Stimulated activated naive B cell treated with anti-CD40 and anti-IgM and Interleukin-4, amounts not matched to agents 10 μg/mL and 1 μg/mL and 100 μg/mL, for 72 hours (primary cell): ENCODE measurements at places on chromosomes 4 and X.

DNA sequence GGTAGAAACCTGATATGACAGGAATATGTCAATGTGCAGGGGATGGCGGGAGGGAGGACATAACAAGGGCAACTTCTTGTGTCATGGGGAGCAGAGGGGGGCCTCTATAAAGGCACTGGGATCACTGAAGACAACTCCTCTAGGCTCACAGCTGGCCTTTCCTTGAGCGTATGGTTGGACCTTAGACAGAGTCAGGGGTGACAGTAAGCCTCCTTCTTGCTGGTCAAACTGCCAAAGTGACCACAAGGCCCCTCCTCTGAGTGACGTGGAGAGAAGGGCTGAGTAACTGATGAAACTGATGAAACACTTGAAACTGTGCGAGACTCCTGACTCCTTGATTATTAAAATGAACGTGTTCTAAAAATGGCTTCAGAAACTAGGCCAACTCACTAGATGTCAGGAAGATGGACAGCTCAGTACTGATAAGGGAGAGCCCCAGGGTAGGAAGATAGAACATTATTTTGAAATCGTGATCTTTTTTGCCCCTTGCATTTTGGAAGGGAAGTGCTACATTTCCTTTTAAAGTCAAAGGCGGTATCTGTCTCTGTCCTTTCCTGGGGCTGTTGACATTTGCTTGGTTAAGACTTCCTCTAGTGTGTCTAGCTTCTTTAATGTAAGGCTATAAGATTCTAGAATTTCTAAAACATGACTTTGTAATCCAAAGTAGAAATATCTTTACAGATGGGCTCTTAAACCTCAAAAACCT, 1.6 kb downstream of the RAB33A start:
- H3K27ac ChIP-seq, result peak overlapping the region; percentile 78
- peaks cover 6% of the 10 kb centered on the region for H3K36me3 ChIP-seq
- H3K4me3 ChIP-seq, result peak overlapping the region; percentile 93
- peaks cover 37% of the 10 kb centered on the region for H3K4me1 ChIP-seq
- H3K27me3 ChIP-seq, result no peaks in the 10 kb centered on the region

- peaks cover 5% of the 10 kb centered on the region for H3K36me3 ChIP-seq
- no peaks in the 10 kb centered on the region for H3K27me3 ChIP-seq
- no peak overlapping the region for H3K4me3 ChIP-seq
Measured at GRCh38 chrX:41785685-41786084, 61.7 kb downstream of the GPR82 start.

DNA sequence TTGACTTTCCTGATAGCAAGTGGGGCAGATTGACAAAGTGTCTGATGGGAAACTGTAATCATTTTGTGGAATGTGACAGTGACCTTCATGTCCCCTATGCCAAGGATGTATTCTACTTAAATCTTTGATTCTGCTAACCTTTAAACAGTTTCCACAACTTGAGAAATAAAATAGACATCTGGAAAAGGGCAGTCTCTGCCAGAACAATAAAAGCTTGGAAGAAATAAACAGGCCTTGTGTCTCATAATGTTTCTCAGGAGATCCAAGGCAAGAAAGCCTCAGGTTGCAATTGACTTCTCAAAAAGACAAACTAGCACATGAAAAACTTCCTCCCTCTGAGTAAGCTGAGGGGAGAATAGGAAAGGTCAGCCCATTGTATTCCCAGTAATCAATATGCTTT, 174.9 kb downstream of the FSTL5 start:
- no peaks in the 10 kb centered on the region for H3K4me1 ChIP-seq
- no peaks in the 10 kb centered on the region for H3K36me3 ChIP-seq
- H3K27ac ChIP-seq, result no peak overlapping the region
- DNase-seq, result no peak

- no peak for DNase-seq
- H3K27ac ChIP-seq, result no peak overlapping the region
- no peaks in the 10 kb centered on the region for H3K36me3 ChIP-seq
Measured at GRCh38 chr4:165418073-165418472, 39.3 kb downstream of the CPE start.

GRCh38 chr4:169640261-169640870, 20.0 kb downstream of the CLCN3 start:
- no peak overlapping the region for H3K27ac ChIP-seq
- no peaks in the 10 kb centered on the region for H3K27me3 ChIP-seq
- no peak overlapping the region for H3K4me3 ChIP-seq
- DNase-seq, result no peak
- peaks cover 42% of the 10 kb centered on the region for H3K36me3 ChIP-seq
- H3K4me1 ChIP-seq, result peaks cover 2% of the 10 kb centered on the region

- no peak for DNase-seq
- no peaks in the 10 kb centered on the region for H3K27me3 ChIP-seq
- no peaks in the 10 kb centered on the region for H3K4me1 ChIP-seq
- no peak overlapping the region for H3K4me3 ChIP-seq
Measured at GRCh38 chr4:30182786-30183185, 537.4 kb upstream of the PCDH7 start.

DNA sequence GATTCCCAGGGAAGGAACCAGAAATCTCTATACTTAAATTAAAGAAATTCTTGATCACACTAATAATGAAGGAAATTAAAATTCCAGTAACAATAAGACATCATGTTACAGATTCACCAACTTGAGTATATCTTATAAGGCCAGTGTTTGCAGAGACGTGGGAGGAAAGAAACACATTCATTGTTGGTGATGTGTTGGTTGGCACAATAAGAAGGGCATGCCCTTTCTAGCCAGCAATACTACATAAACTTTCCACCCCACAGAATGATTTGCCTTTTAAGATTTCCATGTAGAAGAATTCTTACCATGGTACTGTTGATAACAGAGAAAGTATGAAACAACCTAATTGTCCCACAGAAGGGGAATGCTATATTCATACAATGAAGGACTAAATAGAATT, 581.5 kb downstream of the STIM2 start:
- H3K4me1 ChIP-seq, result no peaks in the 10 kb centered on the region
- no peak overlapping the region for H3K27ac ChIP-seq
- H3K27me3 ChIP-seq, result no peaks in the 10 kb centered on the region

DNA sequence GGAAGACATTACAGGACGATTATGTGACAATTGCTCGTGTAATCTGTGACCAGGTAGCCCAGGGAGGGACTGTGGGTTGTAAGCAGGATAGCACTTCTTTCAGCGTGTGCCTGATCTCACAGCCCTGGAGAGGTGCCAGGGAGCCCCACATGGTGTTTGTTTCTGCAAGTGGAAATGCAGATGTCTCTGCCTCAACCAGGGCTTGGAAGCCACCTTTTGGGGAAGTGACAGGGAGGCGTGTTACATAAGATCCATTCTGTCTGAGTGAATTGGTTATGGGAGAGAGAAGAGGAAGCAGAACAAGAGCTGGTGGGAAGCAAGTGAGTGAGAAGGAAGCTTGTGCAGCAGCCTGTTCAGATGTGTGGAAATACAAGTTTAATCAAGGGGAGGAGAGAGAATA, 104.5 kb upstream of the GATB start:
- no peak for DNase-seq
- peaks cover 12% of the 10 kb centered on the region for H3K27me3 ChIP-seq
- H3K4me3 ChIP-seq, result no peak overlapping the region
- no peak overlapping the region for H3K27ac ChIP-seq
- H3K36me3 ChIP-seq, result no peaks in the 10 kb centered on the region

DNA sequence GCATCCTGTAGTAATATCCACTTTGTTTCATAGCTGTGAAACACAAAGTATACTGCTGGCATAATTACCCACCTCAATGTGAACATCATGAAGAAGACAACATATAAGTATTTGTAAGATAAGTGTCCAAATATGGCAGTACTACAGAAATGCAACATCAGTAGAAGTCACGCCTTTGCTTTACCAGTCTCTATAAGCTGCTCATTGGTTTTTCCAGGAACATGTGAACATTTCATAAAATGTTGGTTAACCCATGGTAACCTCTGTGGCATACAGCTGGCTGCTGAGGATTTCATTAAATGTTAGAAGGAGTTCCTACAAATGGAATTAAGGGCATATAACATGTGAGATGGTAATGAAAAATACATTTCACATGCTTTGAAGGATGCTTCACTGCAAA, 77.6 kb downstream of the PPP3CA start:
- H3K27ac ChIP-seq, result no peak overlapping the region
- H3K4me3 ChIP-seq, result no peak overlapping the region
- peaks cover 18% of the 10 kb centered on the region for H3K4me1 ChIP-seq

DNA sequence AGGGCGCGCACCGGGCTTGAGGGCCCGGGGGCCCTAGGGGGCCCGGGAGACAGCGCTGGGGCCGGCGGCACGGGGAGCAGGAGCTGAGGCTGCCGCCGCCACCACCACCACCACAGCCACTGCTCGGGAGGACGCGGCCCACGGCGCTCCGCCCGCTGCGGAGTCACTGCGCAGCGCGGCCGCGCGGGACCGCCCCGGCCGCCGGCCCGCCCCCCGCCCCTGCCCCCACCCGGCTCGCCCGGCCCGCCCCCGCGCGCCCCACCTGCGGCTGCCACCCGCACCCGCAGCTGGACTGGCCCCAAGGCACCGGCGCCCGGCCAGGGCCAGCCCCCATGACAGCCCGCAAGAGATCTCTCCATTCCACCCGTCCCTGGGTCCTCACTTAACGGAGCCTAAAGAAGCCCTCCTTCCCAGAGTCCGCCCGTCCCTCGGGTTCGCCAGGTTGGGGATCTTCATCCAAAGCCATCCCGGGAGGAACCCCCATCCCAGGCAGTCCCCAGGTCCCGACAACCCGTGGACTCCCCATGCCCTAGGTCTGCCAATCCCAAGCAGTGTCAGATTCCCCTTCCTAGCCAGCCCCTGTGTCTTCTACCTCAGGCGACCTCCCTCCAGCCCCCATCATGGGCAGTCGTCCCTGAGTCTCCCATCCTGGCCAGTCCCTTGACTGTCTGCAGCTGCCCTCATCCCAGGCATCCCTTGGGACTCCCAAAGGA, 40.0 kb upstream of the IQSEC2 start:
- peaks cover 3% of the 10 kb centered on the region for H3K36me3 ChIP-seq
- peaks cover 69% of the 10 kb centered on the region for H3K27me3 ChIP-seq
- H3K4me3 ChIP-seq, result peak overlapping the region; percentile 64
- no peak overlapping the region for H3K27ac ChIP-seq

DNA sequence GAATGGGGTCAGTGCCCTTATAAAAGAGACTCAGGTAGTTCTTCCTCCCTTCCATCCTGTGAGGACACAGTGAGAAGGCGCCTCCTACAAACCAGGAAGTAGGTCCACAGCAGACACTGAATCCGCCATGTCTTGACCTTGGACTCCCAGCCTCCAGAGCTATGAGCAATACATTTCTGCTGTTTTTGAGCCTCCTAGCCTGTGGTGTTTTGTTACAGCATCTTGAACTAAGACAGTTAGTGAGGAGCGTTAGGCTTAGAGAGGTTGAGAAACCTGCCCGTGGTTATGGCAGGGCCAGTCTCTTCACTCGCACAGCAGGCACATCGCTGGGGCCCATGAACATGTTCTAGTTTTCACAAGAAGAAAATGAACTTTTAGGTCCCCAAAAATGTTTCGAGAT, 19.7 kb downstream of the SHROOM2 start:
- H3K27me3 ChIP-seq, result no peaks in the 10 kb centered on the region
- peaks cover under 1% of the 10 kb centered on the region for H3K36me3 ChIP-seq
- no peak for DNase-seq
- no peak overlapping the region for H3K4me3 ChIP-seq

GRCh38 chr4:42654631-42655268, 2.2 kb downstream of the ATP8A1 start:
- no peak for DNase-seq
- no peaks in the 10 kb centered on the region for H3K27me3 ChIP-seq
- peak overlapping the region; percentile 88 for H3K4me3 ChIP-seq
- H3K36me3 ChIP-seq, result peaks cover 27% of the 10 kb centered on the region

- no peak for DNase-seq
- H3K4me3 ChIP-seq, result peak overlapping the region; percentile 85
- H3K27me3 ChIP-seq, result peaks cover 54% of the 10 kb centered on the region
- peaks cover 22% of the 10 kb centered on the region for H3K4me1 ChIP-seq
- H3K36me3 ChIP-seq, result no peaks in the 10 kb centered on the region
Measured at GRCh38 chr4:42399393-42399792, 2.1 kb downstream of the SHISA3 start.
